AG04449 (cell line): ENCODE measurements at places on chromosomes 6 and 20.

DNA sequence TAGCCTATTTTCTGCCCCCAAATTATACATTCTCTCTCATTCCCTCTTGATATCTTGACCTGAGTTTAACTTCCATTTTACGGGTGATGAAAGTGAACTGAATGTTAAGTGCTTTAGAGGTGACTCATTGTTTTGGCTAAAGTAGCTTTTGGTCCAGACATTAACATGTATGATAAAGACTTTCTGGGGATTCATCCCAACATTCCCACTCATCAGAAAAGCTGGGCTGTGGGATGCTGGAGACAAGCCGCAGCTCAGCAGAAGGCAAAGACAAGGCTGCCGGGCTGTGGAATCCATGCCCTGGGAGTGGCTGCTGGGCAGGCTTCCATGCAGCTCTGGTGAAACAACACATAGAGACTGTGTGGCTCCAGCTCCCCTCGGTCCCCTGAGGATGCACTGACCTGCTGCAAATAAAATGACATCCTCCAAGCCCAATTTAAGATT lies 89.9 kb upstream of the SYNDIG1 start:
- peak; percentile 34 for DNase-seq

- DNase-seq = no peak
Measured at GRCh38 chr6:128000363-128000762, 99.5 kb upstream of the THEMIS start.

DNA sequence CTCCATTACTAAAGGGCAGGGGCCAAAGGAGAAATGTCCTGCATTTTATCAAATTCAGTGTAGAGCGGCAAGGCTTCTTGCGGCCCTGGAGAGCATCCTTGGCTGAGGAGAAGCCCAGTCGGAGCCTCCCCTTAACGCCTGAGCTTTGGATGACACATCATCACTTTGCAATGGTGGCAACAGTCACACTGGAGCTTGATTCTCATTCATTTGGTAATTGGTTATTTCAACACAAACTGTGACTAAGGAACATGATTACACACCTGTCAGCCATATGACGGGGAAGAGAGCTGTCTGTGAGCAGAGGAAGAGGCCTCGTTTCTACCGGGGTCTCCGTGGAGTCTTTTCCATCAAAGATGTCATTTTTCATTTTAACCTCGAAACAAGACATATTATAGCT lies 81.4 kb downstream of the SOBP start:
- DNase-seq = no peak

DNA sequence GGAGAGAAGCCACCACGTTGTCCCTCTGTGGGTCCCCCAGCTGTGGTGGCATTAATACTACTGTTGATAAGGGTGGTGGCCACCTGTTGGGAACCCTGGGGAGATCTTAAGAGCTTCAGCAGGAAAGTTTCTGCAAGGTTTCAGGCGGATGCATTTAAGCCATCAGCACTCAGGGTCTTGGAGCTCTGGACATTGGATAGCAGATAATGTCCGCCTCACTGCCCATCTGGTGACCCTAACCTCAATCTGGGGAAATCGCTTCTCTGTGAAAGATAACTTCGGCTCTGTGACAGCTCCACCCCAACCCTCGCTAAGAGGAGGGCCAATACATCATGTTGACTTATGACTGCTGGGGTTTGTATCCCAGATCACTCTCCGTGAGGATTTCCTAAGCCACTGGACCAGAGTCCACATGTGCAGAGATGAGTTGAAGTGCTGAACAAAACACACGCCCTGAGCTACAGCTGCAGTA lies 92.9 kb downstream of the FOXC1 start:
- DNase-seq = no peak

- no peak for DNase-seq
Measured at GRCh38 chr20:31835977-31836852, 9.2 kb downstream of the FOXS1 start.

- no peak for DNase-seq
Measured at GRCh38 chr20:11091511-11091910, 417.7 kb upstream of the JAG1 start.

GRCh38 chr6:17574866-17575560 lies 25.1 kb upstream of the FAM8A1 start:
- peak; percentile 70 for DNase-seq

DNA sequence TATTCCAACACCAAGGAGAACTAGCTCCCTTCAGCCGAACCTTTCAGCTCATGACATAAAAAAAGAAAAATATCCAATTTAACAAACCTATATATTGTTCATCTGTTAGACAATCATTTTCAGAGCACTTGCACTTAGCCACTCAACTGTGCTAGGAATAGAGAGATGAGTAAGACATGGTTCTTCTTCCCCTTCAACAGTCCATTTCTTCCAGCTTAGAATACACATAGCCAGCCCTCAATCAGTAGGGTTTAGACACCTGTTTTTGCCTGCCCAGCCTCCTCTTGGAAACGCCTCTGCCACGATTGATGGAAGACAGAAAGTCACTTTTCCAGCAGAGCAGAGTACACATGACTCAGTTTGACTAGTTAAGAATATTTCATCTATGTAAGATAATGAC lies 21.8 kb downstream of the ADNP start:
- no peak for DNase-seq

DNA sequence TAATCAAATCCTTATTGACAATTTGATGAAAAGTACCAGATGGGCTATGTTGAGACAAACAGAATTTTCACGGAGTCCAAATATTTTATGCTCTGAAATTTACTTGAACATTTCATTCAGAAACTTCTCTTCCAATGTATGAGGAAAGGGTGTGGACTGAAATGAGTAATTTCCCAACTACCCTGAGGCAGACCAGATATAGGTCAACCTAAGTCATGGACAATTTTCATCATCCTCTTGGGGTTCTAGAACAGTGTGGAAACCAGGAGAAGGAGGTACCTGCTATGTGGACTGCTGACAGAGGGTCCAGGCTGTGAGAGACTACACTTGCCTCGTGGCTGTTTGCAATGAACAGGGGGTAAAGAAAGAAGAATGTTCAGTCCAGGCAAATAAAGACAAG lies 323.0 kb downstream of the ESR1 start:
- DNase-seq = no peak

GRCh38 chr6:126546541-126547120 lies 206.7 kb downstream of the CENPW start:
- no peak for DNase-seq

- no peak for DNase-seq
Measured at GRCh38 chr6:135753196-135753595, 98.3 kb upstream of the PDE7B start.

DNA sequence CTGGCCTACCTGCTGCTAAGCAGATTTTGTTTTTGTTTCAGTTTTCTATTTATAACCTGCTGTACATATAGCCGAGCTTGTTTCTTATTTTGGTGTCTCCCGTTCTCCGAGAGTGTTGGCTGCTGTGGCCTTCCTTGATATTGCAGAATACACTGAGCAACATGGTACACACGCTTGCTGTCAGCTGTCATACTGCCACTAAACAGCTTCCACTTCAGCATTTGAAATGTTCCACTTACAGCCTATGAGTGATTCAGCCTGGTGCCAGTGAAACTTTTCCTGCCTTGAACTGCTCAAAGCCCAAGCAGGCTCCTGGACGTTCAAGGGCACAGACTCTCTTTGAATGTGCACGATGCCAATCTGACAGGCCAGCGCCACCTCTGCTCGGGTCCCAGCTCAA lies 87.1 kb downstream of the PSMG4 start:
- DNase-seq = no peak

GRCh38 chr6:15798533-15799255 lies 135.9 kb upstream of the DTNBP1 start:
- DNase-seq = no peak

DNA sequence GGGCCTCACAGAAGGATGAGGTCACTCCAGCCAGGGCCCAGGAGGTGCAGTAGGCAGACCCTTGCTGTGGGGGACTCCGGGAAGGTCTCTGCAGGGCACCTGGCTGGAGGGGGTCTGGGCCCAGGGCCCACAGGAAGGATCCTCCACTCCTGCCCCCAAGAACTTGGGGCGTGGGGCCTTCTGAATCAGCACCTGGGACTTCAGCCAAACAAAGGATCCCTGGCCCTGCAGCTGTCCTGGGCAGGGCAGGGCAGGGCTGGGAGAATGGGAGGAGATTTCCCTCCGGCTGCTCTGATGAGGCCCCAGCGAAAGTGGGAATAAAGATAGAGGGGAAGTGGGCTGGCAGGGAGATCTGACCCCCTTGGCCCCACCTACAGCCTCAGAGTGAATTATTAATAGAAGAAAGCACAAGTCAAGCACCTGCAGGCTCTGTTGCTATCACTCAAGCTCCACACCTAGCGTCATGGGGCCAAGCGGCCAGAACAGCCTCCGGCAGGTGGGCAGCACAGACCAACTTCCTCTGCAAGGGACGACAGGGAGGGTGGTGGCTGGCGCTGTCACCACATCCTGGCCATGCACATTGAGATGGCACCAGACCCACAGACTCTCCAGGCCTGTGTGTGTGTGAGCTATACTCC lies 61.6 kb upstream of the MRPS10 start:
- no peak for DNase-seq

GRCh38 chr6:48169635-48170034 lies 58.6 kb upstream of the PTCHD4 start:
- DNase-seq = no peak

DNA sequence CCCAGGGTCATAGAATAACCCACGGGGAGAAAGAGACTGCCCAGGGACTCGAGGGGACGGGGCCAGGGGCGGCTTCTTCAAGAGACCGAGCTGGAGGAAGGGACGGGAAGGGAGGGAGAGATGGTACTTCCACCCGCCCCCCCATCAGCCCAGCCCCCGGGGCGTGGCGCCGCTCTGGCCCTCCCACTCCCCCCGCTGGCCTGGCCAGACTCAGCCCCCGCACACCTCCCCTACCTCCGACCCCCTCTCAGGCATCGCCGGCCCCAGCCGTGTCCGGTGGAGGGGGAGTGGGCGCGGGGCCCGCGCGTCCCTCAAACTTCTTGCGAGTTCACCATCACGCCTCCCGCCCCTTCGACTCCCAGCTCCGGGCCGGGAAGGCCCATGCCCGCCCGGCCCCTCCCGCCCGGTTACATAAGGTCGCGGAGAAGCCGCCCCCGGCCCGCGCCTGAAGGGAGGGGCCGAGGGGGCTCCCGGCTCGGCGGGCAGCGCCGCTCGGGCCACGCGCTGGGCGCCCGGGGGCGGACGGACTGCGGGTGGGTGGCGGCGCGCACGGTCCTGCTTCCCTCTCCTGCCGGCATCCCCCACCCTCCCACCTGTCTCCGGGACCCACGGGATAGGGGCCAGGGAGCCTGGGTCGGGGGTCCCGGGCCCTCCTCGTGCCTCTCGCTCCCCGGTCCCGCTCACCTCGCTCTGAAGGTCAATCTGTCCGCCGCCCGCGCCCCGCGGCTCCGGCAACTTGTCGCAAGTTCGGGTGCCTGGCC lies 562 bp downstream of the TFEB start:
- DNase-seq = no peak

DNA sequence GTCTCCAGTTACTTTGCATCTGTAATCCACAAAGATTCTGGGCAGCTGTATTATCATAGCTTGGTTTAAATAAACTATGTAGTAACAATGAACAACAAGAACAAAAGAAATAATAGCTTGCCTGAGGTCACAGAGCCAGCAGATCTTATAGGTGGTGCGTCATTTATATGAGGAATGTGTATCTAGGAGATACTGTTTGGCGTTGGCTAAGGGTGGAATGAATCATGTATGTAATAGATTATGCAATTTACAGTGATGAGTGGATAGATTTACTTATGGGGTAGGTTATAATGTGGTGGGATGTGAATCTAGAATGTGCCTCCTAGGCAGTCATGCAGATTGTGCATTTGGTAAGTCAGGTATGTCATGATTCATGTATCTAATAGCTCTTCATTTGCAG lies 42.8 kb downstream of the HNF4A start:
- peak; percentile 7 for DNase-seq

GRCh38 chr6:159727717-159728445 lies 575 bp downstream of the WTAP start:
- no peak for DNase-seq

DNA sequence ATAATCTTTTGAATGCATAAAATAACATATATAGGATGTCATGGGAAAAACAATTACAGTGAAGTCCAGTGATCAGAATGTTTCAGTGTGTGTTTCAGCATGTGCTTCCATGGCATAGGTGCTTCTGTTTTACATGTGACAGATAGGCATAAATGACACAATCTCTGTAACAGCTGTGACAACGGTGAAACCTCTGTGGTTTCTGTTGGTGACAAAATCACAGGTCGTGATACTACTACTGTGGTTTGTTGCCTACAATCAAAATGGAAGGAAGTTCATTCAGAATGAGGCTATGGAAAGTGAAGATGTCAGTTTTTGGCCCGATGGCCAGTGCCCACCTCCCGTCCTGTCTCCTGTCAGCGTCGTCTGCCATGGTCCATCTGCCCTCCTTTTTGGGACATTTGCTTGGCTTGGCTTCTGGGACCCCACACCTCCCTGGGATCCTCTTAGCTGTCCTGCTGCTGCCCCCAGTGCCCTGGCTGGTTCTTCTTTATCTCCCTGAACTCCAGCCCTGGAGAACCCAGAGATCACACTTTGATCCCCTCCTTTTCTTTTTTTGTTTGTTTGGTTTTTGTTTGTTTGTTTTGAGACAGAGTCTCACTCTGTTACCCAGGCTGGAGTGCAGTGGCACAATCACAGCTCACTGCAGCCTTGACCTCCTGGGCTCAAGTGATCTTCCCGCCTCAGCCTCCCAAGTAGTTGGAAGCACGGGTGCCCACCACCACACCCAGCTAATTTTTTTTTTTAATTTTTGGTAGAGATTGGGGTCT lies 79.3 kb upstream of the NAA20 start:
- no peak for DNase-seq

DNA sequence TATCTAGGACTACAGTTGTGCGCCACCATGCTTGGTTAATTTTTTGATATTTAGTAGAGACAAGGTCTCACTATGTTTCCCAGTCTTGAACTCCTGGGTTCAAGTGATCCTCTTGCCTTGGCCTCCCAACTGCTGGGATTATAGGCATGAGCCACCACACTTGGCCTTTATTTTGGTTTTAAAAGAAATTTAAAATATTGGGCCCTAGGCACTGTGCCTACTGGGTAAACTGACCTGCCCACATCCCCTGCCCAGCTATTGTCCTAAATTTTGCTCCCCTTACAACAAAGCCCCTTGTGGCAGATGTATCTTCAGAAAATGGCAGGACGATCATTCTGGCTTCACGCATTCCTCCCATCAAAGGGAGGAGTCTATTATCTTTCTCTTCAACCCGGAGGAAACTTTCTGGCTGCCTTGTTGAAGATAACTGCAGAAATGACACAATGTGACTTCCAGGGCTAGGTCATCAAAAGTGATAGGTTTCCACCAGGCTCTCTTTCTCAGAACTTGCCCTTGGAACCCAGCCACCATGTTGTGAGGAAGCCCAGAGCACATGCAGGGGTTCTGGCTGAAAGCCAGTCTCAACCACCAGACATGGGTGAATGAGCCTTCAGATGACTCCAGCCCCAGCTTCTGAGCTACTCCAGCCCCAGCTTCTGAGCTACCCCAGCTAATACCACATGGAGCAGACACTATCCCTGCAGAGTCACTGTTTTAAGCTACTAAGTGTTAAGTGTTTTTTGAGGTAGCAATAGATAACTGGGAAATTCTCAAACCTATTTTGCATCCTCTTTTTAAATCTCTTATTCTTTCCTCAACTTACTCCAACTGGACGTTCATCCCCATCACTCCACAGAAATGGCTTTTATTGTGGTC lies 4.6 kb upstream of the GUCA1B start:
- DNase-seq = no peak

GRCh38 chr6:43269273-43270007 lies 26.2 kb downstream of the TTBK1 start:
- DNase-seq = no peak
